ENCODE measurements at places on chromosomes 16 and 17. TPM values are rescaled to one million over a fixed set of nuclear protein-coding genes. Genes with fewer than 3 reads are reported as not detected.

- DNase-seq: no peak
Measured at GRCh38 chr17:77941004-77941403, 17.5 kb upstream of the TNRC6C start.

GRCh38 chr17:16488186-16488967 lies 3.6 kb downstream of the LRRC75A start:
- no peak for DNase-seq

GRCh38 chr17:77654850-77655249 lies 303.7 kb upstream of the TNRC6C start:
- DNase-seq: no peak

DNA sequence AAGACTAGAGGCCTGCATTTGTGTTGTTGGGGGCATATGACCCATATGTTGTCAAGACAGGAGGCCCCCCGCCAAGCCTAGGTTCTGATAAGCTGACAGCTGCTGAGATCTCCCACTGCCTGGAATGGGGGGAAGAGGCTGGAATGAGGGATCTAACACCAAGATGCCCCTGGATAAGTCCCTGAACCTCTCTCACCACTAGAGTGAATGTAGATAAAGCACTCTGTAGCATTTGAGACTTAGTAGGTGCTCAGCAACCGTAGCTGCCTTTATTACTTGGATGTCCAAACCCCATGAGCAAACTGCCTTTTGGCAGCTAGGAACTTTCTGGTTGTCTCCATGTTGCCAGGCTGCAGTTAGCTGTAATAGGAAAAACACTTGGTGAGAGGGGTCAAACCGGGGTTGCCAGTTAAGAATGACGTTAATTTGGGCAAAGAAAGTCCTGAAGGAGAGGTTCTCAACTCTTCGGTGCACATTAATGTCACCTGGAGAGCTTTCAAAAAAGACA lies 4.4 kb upstream of the RASL10B start:
- DNase-seq: no peak

GRCh38 chr17:78289802-78290363 lies 58.5 kb downstream of the TMEM235 start:
- peak; percentile 70 for DNase-seq

GRCh38 chr16:11356573-11357331 lies 11.5 kb downstream of the RMI2 start:
- DNase-seq: peak; percentile 77

DNA sequence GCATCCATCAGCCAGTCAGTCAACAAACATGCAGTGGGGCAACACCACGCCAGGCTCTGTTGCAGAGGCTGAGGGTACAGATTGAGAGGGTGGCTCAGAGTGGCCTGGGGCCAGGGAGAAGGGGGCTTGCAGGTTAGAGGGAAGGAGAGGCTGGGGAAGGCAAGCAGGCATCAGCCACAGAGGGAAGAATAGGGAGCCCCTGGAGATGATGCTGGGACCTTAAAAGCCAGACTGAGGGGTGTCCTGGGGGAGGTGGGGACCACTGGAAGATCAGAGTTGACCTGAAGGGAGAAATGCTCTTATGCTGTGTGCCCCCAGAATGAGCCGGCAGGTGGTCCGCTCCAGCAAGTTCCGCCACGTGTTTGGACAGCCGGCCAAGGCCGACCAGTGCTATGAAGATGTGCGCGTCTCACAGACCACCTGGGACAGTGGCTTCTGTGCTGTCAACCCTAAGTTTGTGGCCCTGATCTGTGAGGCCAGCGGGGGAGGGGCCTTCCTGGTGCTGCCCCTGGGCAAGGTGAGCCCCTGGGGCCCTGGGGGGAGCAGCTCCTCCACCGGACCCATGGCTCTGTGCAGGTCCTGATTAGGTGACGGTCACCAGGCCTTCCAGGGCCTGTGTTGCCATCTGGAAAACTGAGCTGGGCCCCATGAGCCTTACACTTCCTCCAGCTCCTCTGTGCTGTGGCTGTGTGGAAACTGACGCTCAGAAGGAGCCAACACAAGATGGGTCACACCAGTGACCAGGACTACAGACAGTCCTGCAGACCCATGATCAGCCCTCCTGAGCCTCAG lies 1.7 kb downstream of the CORO1A start:
- DNase-seq: no peak

- no peak for DNase-seq
Measured at GRCh38 chr17:7224661-7225111, 4.9 kb downstream of the ACADVL start.

GRCh38 chr16:19883296-19883965 lies 1.2 kb downstream of the GPRC5B start:
- peak; percentile 51 for DNase-seq

- DNase-seq: peak; percentile 80
Measured at GRCh38 chr17:50707289-50708049, at the start of gene ANKRD40. Gene ANKRD40 (minus strand): TSS chr17:50707914. CDS start chr17:50707654, 260 bp downstream.

DNA sequence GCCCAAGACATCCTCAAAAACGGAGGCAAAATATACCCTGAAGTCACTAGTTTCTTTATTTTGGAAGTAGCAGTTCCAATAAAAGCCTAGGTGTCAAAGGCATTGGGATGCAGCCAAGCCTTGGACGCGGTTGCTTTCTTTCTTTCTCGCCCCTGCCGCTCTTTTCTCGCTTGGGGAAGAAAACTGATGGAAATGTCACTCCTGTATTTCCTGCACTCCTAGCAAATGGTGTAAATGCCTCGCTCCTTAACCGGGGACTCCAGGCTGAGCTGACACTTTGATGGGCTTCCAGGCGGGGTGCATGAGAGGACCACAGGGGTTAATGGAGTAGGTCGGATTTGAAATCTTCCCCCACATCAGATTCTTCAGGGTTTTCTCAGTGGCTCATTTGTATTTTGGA lies 114.1 kb downstream of the FOXL1 start:
- DNase-seq: no peak

DNA sequence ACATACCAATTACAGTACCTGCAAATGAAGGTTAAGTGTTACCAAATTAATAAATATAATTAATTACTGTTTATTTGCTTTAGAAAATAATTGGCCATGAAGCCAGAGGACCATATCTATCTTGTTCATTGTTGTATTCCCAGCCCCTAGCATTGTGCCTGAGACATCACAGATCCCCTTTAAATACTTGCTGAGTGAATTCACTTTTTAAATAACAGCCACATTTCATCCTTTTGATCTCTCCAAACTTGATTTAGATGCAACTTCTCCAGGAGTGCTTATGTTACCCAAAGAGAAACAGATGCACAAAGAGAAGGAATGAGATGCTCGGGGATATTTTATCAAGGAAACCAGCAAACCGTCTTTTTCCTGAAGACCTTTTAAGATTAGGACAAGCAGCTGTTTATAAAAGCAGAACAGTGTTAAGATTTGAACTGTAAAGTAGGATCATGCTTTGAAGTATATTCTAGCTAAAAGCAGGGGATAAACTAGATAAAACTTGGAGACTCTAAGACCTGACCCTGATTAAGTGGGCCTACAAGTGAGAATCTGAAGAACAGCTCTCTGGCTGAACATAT lies 66.3 kb downstream of the CHD9 start:
- no peak for DNase-seq

DNA sequence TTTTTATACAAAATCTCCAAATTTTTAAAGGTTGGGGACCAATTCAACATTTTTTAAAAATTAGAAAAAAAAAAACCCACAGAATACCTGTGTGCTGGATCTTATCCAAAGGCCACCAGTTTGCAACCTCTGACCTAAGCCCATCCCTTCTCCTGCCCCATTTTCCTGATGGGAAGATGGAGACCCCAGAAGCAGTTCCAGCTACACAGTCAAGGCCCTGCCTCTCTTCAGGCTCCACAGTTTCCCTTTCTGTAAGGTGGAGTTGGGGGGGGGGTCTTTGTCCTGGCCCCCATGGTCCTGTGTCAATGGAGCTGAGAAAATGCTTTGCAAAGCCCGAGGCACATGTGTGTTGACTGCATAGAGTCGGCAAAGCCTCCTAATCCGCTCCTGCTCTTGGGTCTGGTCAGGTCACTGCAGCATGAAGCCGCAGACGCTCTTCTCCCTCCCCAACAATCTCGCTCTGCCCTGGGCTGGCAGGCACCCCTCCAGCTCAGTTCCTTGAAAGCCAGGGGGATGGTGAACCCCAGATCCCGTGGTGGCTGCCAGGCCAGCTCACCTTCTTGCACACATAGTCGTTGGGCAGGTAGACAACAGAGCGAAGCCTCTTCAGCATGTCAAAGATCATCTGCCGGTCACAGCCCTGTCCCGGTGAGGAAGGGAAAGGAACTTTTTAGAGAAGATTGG lies 70.0 kb downstream of the CNGB1 start:
- no peak for DNase-seq

- DNase-seq: no peak
Measured at GRCh38 chr17:75654176-75654575, 12.8 kb downstream of the RECQL5 start.

- no peak for DNase-seq
Measured at GRCh38 chr17:44241106-44241624, 21.7 kb upstream of the UBTF start.

DNA sequence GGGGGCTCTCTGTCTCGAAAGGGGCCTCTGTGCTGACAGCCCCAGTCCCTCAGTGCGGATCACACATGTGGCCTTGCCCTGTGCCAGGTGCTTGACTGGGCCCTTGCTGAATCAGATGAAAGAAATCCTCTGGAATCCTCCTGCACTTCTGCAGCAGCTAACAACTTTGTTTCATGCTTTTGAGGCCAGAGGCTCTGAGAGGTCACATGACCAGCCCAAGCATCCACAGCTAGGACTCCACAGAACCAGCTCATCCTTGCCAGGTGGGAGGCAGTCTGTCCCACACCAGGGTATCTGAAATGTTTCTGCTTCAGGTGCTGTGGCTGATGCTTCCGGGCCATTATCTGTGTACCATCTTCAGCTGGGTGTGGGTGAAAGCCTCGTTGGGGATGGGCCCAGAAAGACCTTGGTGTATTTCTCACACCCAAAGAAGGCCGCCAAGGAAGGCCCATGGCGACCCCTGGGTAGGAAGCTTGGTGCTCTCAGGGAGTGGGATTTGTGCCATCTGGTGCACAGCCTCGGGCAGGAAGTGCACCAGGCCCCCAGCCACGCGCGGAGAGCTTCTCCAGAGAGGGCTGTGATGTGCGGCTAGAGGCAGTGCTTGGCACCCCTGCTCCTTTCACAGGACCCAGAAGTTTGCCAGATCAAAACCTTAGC lies 143.8 kb downstream of the CLEC16A start:
- DNase-seq: no peak

DNA sequence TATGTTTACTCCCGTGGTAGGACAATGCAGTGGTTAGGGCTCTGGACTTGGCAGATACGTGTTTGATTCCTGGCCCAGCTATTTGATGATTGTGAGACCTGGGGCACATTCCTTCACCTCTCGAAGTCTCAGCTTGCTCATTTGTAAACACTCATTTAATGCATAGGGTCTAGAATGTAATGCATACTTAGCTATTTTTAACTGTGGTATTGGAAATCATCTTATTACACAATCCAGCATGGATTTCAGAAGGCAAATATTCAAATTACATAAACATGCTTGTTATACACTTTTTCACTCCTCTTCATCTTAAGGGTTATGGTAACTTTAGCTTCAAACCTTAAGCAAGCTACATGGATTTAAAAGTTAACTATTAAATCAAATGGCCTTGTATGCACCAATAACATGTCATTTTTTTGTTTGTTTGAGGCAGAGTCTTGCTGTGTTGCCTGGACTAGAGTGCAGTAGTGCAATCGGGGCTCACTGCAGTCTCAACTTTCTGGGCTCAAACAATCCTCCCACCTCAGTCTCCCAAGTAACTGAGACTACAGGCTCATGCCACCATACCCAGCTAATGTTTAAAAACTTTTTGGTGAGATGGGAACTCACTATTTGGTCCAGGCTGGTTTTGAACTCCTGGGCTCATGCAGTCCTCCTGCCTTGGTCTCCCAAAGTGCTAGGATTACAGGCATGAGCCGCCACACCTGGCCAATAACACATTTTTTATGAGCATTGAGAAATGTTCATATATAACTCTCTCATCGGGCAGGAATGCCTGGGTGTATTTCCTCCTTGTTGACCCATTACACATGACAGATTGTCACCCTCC lies 52.5 kb downstream of the VAT1L start:
- DNase-seq: no peak

The RNF222 gene
- total RNA-seq: not detected

The CACNG3 gene
- not detected for total RNA-seq

The E4F1 gene
- 35.9 TPM for total RNA-seq

The TMEM238L gene
- not detected for total RNA-seq

The WBP2 gene
- total RNA-seq: 69.6 TPM

The KRTAP4-9 gene
- not detected for total RNA-seq
